ENCODE measurements at places on chromosomes 6 and 20. TPM values are rescaled to one million over a fixed set of nuclear protein-coding genes. Genes with fewer than 3 reads are reported as not detected.

GRCh38 chr20:49989234-49990065, 6.7 kb downstream of the SNAI1 start:
- no peaks in the 10 kb centered on the region for H3K27me3 ChIP-seq
- no peaks in the 10 kb centered on the region for H3K36me3 ChIP-seq
- H3K27ac ChIP-seq: peak overlapping the region; percentile 66
- peak; percentile 61 for DNase-seq
- H3K4me3 ChIP-seq: no peak overlapping the region

GRCh38 chr6:20569000-20569610, 34.8 kb downstream of the CDKAL1 start:
- H3K36me3 ChIP-seq: no peaks in the 10 kb centered on the region
- H3K27ac ChIP-seq: no peak overlapping the region
- H3K4me1 ChIP-seq: no peaks in the 10 kb centered on the region
- no peak overlapping the region for H3K4me3 ChIP-seq
- DNase-seq: no peak

DNA sequence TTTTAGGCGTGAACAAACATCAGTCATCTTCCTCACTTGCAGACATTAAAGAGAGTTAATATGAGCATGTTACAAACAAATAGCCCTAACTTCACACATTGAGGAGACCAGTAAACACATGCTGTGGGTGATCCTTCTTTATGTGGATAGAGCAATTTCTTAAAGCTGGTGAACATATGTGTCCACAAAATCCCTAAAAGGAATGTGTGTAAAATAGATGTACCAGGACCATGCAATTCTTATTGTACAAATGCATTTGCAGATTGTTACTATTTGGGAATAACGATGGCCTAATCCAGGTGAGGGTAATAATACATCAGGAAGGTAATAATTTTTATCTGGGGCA, 228.9 kb downstream of the ALDH8A1 start:
- DNase-seq: no peak
- no peak overlapping the region for H3K4me3 ChIP-seq
- no peak overlapping the region for H3K27ac ChIP-seq
- H3K4me1 ChIP-seq: peaks cover 10% of the 10 kb centered on the region

DNA sequence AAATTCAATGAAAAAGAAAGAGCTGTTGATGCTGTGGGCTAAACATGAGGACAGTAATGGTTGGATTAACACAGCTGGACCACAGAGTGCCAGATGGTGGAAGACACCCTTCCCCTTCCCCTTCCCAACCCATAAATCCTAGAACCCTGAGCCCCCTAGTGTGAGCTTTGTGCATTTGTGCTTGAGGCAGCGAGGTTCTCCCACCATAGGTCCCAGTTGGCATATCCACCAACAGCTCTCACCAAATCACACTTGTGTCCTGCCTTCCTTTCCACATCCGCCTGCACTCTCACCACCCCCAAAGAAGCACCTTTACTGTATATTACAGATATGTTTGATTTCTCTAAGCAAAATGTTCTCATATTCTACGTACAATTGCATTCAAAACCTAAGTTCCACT, 32.8 kb upstream of the HBS1L start:
- H3K27ac ChIP-seq: no peak overlapping the region
- no peak overlapping the region for H3K4me3 ChIP-seq
- no peak for DNase-seq
- no peaks in the 10 kb centered on the region for H3K36me3 ChIP-seq
- no peaks in the 10 kb centered on the region for H3K4me1 ChIP-seq
- H3K27me3 ChIP-seq: no peaks in the 10 kb centered on the region

- no peaks in the 10 kb centered on the region for H3K4me1 ChIP-seq
- H3K36me3 ChIP-seq: no peaks in the 10 kb centered on the region
- no peaks in the 10 kb centered on the region for H3K27me3 ChIP-seq
- no peak for DNase-seq
These were observed 113.4 kb downstream of the EYA2 start for GRCh38 chr20:47007826-47008655.

- H3K4me3 ChIP-seq: no peak overlapping the region
- no peak overlapping the region for H3K27ac ChIP-seq
- H3K27me3 ChIP-seq: no peaks in the 10 kb centered on the region
- DNase-seq: no peak
- no peaks in the 10 kb centered on the region for H3K4me1 ChIP-seq
These were observed 15.9 kb downstream of the CPNE1 start for GRCh38 chr20:35648836-35649235.

DNA sequence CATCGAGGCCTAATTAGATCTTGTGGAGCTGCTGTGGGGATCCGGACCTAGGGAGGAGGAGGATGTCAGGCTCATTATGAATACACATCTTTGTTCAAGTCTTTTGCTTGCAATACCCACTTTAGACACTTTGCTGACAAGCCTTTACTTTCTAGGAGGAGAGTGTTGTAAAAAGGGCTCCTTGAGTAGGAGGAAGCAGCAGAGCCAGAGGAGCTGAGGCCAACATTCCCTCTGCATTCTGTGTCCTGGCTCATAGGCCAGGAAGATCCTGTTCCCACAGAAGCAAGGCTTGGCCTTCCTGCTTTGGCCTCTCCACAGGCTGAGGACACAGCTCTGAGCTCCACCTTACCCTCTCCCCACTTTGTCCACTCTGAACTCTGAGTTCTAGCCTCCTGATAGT, 67.1 kb downstream of the TPD52L1 start:
- no peaks in the 10 kb centered on the region for H3K36me3 ChIP-seq
- no peak overlapping the region for H3K4me3 ChIP-seq
- DNase-seq: no peak
- H3K27ac ChIP-seq: no peak overlapping the region

- DNase-seq: peak; percentile 37
- no peaks in the 10 kb centered on the region for H3K36me3 ChIP-seq
- no peaks in the 10 kb centered on the region for H3K4me1 ChIP-seq
- H3K27me3 ChIP-seq: no peaks in the 10 kb centered on the region
- no peak overlapping the region for H3K4me3 ChIP-seq
These were observed 164.8 kb downstream of the QKI start for GRCh38 chr6:163579111-163579879.

- H3K27me3 ChIP-seq: no peaks in the 10 kb centered on the region
- DNase-seq: no peak
- H3K36me3 ChIP-seq: no peaks in the 10 kb centered on the region
- peaks cover 28% of the 10 kb centered on the region for H3K4me1 ChIP-seq
- H3K27ac ChIP-seq: no peak overlapping the region
These were observed 5.5 kb downstream of the ADRM1 start for GRCh38 chr20:62308102-62308822.

DNA sequence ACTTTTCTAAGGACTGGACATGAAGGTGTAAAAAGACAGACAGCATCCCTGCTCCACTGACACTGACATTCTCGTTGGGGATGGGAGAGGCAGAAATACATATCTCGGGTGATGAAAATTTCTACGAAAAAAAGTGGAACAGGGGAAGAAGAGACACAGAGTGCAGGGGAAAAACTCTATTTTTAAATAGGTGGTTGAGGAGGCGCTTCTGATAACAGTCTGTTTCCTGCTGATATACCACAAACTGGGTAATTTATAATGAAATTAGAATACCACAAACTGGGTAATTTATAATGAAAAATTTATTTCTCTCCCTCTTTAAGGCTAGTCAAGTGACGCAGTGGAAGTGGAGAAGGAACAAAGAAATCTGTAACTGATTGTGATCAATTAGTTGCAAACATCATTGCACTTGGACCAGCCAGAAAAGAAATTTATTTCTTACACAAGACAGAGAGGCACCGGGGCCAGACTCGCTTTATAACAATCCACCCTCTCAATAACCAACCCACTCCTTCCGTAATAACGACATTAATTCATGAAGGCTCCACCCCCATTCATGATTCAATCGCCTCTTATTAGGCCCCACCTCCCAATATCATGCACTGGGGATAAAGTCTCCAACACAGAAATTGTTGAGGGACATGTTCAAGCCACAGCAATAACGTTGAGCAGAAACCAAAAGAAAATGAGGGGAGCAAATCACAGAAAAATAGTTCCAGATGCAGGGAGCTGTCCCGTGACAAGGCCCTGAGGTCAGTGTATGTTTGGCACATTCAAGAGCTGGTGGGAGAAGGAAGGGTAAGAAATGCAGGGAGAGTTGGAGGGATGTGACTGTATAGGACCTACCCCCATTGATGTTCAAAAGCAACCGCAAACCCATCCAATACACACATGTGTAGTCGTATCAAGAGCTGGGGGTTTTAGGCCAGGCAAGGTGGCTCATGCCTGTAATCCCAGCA, 6.6 kb upstream of the SRSF6 start:
- no peaks in the 10 kb centered on the region for H3K36me3 ChIP-seq
- H3K27ac ChIP-seq: no peak overlapping the region
- H3K4me1 ChIP-seq: no peaks in the 10 kb centered on the region
- H3K4me3 ChIP-seq: no peak overlapping the region
- no peaks in the 10 kb centered on the region for H3K27me3 ChIP-seq

DNA sequence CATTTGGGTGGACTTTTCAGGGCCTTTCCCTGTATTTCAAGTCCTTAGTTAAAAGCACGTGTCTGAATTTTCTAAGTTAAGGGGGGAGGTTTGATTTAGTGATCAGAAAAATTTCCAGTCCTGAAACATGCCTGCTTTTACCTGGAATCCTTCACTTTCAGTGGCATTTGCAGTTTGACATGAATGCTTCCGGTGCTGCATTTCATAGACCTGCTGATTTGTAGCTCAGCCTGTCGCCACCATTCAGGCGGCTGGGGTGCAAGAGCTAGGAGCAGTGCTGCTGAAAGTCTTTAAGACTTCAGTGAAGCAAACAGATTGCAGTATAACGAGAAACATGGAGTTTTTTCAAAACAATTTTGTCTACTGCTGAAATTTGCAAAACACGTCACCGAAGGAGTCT, 14.0 kb downstream of the RPS6KA2 start:
- H3K27me3 ChIP-seq: no peaks in the 10 kb centered on the region
- H3K4me3 ChIP-seq: no peak overlapping the region
- peaks cover 11% of the 10 kb centered on the region for H3K4me1 ChIP-seq
- DNase-seq: peak; percentile 68
- H3K27ac ChIP-seq: no peak overlapping the region
- H3K36me3 ChIP-seq: no peaks in the 10 kb centered on the region

- no peak overlapping the region for H3K4me3 ChIP-seq
- no peaks in the 10 kb centered on the region for H3K36me3 ChIP-seq
- H3K27ac ChIP-seq: peak overlapping the region; percentile 55
- peaks cover 4% of the 10 kb centered on the region for H3K4me1 ChIP-seq
- no peaks in the 10 kb centered on the region for H3K27me3 ChIP-seq
These were observed 35.0 kb downstream of the MYLK4 start for GRCh38 chr6:2715737-2716136.

The MATN4 gene
- total RNA-seq: 0.19 TPM

The TBPL1 gene
- 17.3 TPM for total RNA-seq

The REM1 gene
- 2.5 TPM for total RNA-seq

The DEFB124 gene
- total RNA-seq: 2.5 TPM

The CST2 gene
- not detected for total RNA-seq

The TMEM200A gene
- 17.9 TPM for total RNA-seq
